Suprapubic skin (tissue), 4 donors: ENCODE measurements at places on chromosomes 11 and 22.

DNA sequence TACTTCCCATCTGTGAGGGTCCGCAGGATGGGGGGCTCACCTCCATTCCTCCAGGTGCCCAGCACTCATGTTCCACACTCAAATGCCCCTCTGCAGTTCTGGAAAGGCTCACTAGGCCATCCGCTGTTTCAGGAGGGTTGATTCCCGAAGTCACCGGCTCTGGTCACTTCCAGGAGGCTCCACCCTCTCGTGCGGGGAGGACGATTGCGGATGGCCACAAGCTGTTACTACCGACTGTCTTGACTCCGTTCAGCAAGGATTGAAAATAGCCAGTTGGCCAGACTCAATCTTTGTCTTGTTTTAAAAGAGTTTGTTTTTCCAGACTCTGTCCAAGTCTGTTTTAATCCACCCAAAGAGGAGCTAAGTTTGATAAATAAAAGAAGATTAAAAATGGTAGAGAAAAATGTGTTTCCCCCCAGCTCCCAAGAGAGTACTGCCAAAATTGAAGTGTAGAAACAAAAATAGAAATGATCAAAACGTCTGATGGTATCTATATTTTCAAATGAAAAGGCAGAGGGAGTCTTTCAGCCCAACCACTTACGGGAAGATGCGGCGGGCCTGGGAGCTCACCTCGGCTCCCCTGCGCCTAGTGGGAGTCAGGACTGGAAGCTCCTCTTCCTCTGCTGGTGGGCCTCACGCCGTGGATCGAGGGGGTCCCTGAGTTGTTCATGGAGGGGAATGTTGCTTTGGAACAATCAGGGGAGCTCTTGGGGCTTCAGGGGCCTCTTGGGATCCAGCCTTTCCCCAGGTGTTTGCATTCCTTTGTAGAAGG lies 1280.8 kb downstream of the BRD1 start:
- H3K36me3 ChIP-seq: no peaks in the 10 kb centered on the region
- H3K4me3 ChIP-seq: no peak overlapping the region
- H3K4me1 ChIP-seq: no peaks in the 10 kb centered on the region

DNA sequence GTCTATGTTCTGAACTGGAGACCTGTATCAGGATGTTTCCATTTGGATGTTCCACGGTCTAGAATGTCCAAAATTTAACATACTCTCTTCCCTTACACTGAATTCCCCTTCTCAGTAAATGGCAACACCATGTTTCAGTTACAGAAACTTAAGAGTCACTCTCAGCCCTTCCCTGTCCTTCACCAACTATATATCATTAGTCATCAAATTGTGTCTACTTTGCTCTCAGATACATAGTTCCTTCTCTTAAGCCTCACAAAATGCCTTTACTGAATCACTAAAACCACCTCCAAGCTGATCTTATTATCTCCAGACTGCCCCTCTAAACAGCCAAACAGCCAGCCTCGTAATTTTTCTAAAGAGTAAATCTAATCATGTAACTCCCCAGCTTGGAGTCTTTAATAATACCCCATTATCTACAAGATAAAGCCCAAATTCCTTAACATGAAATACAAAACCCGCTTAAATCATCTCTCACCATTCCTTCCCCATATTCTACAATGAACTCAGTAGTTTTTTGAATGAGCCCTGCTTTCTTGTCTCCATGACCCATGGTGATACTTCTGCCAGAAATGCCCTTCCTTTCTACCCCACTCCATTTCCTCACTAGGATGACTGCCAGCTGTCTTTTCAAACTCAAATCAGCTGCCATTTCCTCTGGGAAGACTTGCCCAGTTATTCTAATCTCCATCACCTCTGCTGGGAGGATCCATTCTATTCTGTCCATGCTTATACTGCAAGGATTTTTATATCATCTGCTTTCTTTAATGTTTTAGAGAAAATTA lies 102.7 kb upstream of the ARHGAP42 start:
- H3K4me1 ChIP-seq: peaks cover 4% of the 10 kb centered on the region
- H3K4me3 ChIP-seq: no peak overlapping the region
- no peak for DNase-seq
- H3K27me3 ChIP-seq: no peaks in the 10 kb centered on the region

- H3K4me1 ChIP-seq: no peaks in the 10 kb centered on the region
- no peak for DNase-seq
- H3K36me3 ChIP-seq: peaks cover 46% of the 10 kb centered on the region
- no peak overlapping the region for H3K27ac ChIP-seq
These were observed 33.0 kb downstream of the PPP6R2 start for GRCh38 chr22:50376085-50376651.

DNA sequence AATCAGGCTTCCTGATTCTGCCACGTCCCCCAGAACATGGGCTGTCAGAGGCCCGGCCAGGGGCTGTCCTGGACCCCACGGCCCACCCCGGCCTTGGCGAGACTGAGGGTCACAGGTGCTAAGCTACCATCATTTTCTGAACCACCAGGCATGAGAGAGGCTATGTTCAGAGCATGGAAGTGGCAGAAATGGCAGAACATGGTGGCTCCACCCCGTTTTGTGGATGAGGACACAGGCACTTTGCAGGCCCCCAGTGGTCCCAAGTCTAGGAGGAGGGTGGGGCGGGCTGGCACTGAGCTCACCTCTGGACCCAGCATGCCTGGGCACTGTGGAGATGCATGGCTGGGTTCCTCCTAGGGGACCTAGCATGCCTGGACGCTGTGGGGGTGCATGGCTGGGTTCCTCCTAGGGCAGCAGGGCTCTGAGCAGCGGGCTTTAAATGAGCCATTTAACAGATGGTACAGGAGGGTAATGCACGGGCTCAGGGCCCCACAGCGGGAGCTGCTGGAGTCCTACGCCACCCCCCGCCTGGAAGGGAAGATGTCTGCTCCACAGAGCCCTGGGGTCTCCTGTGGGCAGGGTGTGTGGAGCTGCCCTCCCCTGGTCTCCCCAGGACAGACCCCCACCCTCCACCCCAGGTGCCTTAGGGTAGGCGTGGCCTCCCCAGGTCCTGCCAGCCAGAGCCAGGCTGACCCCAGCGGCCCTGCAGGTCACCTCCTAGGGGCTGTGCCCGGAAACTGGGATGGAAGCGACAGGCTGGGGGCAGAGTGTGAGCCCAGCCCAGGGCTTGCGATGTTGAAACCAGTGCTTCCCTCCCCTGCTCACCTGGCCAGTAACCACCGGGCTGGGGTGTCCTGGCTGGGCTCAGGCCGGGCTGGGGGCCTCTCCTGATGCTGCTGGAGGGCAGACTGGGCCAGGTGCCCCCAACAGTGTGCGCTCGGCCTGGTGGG lies 6.1 kb upstream of the MUC5AC start:
- peaks cover 6% of the 10 kb centered on the region for H3K4me1 ChIP-seq
- no peak overlapping the region for H3K4me3 ChIP-seq
- no peaks in the 10 kb centered on the region for H3K36me3 ChIP-seq
- DNase-seq: no peak

DNA sequence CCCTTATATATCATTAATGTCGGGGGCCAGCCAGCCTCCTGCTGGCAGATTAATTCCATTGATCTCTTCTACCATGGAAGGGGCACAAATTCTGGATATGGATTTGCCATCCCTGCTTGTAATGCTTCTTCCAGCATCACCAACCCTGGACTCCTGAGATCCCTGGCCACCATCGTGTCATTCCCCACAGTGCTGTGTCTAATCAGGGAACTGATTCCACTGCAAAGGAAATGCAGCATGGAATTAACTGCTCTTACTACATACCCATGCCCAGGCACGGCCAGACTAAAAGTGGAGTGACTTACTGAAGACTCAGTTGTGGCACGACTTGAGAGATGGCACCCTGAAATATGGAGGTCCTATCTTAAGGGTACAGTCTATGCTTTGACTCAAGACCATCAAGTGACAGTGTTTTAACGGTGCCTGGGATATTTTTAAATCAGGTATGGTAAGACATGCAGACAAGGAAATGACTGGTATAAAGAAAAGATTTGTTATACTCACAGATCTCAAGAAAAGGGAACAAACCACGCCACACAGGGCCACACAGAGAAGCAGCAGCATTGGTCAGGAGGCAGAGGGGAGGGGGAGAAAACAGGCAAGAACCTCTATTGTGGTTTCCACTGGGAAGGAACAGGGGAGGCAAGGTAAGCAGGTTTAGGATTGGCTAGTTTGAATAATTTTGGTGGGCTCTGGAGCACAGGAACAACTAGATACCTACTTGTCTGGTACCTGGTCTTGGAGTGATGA lies 65.1 kb downstream of the IGLL5 start:
- no peaks in the 10 kb centered on the region for H3K36me3 ChIP-seq
- H3K27ac ChIP-seq: no peak overlapping the region
- H3K27me3 ChIP-seq: peaks cover 32% of the 10 kb centered on the region

GRCh38 chr22:49328118-49328475 lies 499.6 kb downstream of the BRD1 start:
- no peaks in the 10 kb centered on the region for H3K36me3 ChIP-seq
- DNase-seq: peak; percentile 45
- H3K4me1 ChIP-seq: no peaks in the 10 kb centered on the region
- H3K4me3 ChIP-seq: no peak overlapping the region
- peaks cover 49% of the 10 kb centered on the region for H3K27me3 ChIP-seq

- H3K36me3 ChIP-seq: peaks cover 91% of the 10 kb centered on the region
- no peak overlapping the region for H3K27ac ChIP-seq
- peaks cover 12% of the 10 kb centered on the region for H3K4me1 ChIP-seq
- DNase-seq: no peak
- no peaks in the 10 kb centered on the region for H3K27me3 ChIP-seq
These were observed 50.7 kb downstream of the MUC6 start for GRCh38 chr11:985848-986247.

GRCh38 chr11:121035780-121036179 lies 11.9 kb downstream of the TBCEL start:
- no peak overlapping the region for H3K4me3 ChIP-seq
- H3K36me3 ChIP-seq: no peaks in the 10 kb centered on the region
- no peak overlapping the region for H3K27ac ChIP-seq

DNA sequence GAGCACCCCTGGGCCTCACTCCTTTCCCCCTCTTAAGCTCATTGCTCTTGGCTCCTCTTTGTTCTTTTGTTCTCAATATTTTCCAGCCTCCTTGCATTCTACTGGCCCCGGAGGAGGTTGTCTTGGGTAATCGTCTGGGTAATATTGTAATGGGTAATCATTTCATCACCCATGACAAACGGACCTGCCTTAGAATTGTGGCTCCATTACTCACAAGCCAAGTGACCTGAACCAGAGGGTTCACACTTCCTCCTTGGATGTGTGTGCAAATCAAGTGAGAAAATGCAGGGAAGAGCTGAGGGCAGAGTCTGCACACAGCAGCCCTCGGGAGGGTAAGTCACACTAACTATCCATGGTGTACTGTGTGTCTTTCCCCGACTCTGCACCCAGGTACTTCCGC lies 305.0 kb downstream of the BUD13 start:
- no peaks in the 10 kb centered on the region for H3K36me3 ChIP-seq
- peaks cover 16% of the 10 kb centered on the region for H3K27me3 ChIP-seq
- H3K4me3 ChIP-seq: no peak overlapping the region
- H3K4me1 ChIP-seq: no peaks in the 10 kb centered on the region
- no peak overlapping the region for H3K27ac ChIP-seq

DNA sequence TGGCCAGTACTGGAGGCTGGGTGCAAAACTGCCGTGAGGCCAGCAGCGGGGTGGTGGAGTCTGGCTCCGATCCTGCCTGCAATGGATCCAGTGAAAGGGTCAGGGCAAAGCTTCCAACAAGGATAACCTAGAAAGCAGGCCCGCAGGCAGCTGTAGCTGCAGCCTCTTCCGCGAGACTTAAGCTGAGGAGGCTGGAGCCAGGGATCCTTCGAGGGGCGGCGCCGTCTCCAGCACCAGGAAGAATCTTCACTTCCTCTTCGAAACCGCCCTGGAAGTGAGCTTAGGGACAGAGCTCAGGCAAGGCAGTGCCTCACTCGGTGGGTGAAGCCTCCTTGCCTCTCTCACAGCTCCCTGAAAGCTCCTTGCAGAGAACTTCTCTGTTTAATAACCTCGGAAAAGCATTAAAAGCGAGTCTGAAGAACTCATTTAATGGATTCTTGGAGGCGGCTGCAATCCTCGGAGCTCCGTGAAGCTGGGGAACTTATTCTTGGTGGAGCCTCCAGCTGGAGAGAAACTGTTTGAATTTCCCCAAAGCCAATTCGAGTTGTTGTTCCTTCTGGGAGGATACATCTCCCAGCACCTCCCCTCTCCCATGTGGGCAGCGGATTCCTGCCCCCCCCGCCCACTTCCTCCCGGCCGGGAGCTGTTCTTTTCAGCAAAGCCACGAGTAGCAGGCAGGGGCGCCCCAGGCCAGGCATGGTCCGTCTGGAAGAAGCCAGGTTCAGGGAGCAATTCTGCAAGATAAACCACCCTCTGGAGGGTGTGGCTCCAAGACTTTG lies 169.9 kb downstream of the CTTN start:
- H3K36me3 ChIP-seq: no peaks in the 10 kb centered on the region
- peak overlapping the region; percentile 41 for H3K4me3 ChIP-seq
- H3K4me1 ChIP-seq: peaks cover 22% of the 10 kb centered on the region
- peak overlapping the region; percentile 63 for H3K27ac ChIP-seq
- H3K27me3 ChIP-seq: no peaks in the 10 kb centered on the region

DNA sequence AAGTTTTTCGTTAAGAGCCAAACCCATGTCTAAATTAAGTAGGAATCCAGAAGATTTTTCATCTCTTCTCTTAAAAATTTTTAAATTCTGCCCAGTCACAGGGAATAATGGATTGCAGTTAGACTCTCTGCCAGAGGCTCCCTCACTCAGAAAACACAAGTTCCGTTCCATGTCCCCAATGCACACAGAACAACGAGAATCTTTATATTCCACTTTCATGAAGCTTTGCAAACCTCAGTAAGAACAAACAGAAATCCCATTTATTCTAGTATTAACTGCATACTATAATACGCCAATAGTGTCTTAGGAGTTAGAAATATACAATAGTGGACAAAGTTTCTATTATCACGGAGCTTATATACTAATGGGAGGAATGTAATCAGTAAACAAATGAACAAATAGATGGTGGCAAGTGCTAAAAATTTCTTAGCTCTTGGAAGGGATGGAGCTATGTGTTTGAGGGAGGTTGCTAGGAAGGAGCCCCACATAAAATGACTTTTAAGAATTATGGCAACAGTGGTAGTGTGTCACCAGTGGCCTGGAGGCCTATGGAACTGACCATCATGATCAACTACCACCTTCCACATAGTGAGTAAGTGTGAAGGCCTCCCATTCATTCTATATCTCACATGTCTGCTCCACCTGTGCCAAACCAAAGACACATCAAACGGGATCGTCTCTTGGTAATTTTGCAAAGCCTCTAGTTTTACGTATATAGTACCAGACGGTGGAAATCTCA lies 24.9 kb downstream of the PICALM start:
- H3K27me3 ChIP-seq: no peaks in the 10 kb centered on the region
- peak overlapping the region; percentile 31 for H3K27ac ChIP-seq
- DNase-seq: no peak
- H3K4me1 ChIP-seq: peaks cover 70% of the 10 kb centered on the region

GRCh38 chr11:1748636-1749394 lies 1.6 kb downstream of the IFITM10 start:
- H3K4me3 ChIP-seq: peak overlapping the region; percentile 53
- peaks cover 69% of the 10 kb centered on the region for H3K4me1 ChIP-seq
- DNase-seq: no peak
- peaks cover 7% of the 10 kb centered on the region for H3K27me3 ChIP-seq
- peaks cover 15% of the 10 kb centered on the region for H3K36me3 ChIP-seq
- H3K27ac ChIP-seq: peak overlapping the region; percentile 10
